Amniotic epithelial cell (primary cell): ENCODE measurements at places on chromosomes 6 and 20.

GRCh38 chr6:104705095-104705707, 154.5 kb downstream of the HACE1 start:
- peak; percentile 85 for DNase-seq

DNA sequence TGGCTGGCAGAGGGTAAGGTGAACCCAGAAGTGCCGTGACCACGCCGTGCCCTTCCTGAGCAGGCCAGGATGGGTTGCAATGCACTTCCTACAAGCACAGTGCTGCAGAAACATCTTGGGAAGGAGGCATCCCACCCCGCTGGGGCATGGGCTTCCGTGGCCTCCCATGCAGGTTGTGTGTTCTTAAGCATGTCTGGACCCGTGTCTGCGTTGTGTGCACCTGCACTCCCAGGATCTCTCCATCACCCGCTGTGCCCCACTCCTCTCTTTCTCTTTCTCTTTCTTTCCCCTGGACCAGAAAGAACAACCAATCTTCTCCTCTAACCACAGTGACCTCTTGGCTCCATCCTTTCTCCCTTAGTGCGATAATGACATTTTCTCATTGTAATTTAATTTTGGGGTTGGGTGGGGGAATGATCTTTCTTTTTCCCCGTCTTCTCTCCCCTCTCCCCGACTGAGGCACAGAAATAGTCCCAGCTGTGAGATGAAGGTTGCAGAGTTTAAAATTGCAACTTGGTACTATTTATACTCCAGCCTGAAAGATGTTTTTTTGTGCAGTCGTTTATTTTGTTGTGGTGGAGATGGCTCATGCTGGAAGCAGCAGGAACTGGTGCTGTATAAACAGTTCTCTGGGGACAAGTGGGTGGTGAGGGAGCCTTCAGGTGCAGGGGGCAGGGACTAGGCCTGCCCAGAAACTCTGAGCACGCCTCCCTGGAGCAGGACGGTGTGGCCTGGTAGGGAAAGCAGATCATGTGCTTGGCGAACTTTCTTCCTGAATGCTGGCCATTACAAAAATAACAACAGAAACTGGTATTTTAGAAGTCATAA, 20.5 kb downstream of the BCAS4 start:
- peak; percentile 40 for DNase-seq

- no peak for DNase-seq
Measured at GRCh38 chr6:112349636-112349934, 2.5 kb downstream of the RFPL4B start.

DNA sequence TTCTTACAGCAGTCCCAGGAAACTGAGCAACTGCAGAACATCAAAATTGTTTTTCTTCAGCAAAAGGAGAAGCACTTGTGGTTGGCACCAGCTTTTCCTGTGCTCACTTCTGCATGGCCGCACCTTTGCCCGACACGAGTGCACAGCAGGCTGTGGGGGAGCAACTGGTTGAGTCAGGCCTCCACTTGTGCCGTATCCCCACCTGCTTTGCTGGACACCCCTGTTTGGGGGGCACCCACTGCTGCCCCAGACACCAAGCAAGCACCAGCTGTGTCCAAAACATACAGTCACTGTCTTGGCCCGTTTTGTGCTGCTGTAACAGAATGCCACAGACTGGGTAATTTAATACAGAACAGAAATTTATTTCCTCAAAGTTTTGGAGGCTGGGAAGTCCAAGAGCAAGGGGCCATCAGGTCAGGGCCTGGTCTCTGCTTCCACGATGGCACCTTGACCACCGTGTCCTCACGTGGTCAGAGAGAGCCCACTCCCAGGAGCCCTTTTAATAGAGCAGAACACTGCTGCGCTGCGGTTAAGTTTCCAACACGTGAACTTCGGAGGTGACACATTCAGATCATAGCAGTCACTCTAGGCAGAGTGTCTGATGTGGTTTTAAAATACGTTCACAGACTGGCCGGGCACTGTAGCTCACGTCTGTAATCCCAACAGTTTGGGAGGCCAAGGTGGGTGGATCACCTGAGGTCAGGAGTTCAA, 8.7 kb upstream of the GMEB2 start:
- no peak for DNase-seq

DNA sequence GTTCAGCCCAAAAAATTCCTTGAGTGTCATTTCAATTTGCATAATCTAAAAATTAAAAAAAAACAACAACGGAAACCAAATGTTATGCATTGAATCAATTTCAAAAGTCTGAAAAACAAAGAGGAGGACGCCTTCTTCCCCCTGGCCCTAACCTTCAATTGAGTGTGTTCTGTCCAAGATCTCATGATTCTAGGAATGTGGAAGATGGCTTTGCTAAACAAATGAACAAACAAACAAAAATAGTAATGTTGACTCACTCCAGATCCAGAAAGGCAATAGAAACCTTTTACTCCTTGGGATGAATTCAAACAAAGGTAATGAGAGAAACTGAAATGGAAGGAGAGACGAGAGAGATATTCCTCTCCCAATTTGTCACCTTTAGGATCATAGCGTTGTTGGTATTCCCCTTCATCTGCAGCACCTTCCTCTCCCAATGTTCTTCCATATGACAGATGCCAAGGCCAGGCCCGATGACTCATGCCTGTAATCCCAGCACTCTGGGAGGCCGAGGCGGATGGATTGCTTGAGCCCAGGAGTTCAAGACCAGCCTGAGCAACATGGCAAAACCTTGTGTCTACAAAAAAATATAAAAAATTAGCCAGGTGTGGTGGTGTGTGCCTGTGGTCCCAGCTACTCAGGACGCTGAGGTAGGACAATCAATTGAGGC, 109.2 kb upstream of the ADGRF1 start:
- DNase-seq, result no peak

GRCh38 chr20:44418069-44418905, 57.4 kb upstream of the TTPAL start:
- DNase-seq, result no peak

- DNase-seq, result no peak
Measured at GRCh38 chr6:87941556-87942358, 105.9 kb upstream of the SPACA1 start.

DNA sequence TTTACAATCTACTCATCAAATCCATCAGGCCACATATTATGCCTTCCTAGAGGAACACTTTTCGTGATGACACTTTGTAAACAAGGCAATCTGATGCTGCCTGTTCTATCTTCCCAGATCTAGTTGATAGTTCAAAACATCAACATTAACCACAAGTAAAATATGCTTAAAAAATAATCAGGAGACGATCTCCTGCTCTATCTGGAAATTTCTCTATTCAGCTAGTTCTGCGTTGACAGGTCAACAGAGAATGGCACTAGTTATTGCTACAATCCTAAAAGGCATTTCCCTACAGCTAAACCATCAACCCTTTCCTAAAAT, 2.1 kb downstream of the B4GALT5 start:
- no peak for DNase-seq

DNA sequence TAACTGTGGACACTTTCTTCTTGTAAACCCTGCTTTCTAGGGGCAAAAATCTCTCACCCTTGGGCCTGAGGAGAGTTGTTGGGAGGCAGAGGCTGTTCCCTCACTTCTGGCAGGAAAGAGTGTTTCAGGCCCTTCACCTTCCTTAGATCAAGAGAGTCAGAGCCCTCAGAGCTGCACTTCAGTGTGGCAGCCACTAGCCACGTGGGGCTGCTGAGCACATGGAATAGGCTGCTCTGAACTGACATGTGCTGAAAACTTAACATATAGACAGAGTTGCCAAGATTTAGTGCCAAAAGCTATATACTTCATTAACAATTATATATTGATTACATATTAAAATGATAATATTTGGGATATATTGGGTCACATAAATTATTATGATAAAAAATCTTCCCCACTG, 4.4 kb upstream of the LMBRD1 start:
- no peak for DNase-seq

GRCh38 chr6:10416863-10417641, 2.2 kb upstream of the TFAP2A start:
- no peak for DNase-seq

GRCh38 chr6:32148289-32149091, 3.2 kb downstream of the PRRT1 start:
- peak; percentile 44 for DNase-seq

- no peak for DNase-seq
Measured at GRCh38 chr20:8251201-8251575, 119.1 kb downstream of the PLCB1 start.

- no peak for DNase-seq
Measured at GRCh38 chr6:160305926-160306713, 42.1 kb upstream of the SLC22A3 start.

- peak; percentile 89 for DNase-seq
Measured at GRCh38 chr6:1004885-1005630, 306.8 kb upstream of the FOXQ1 start.

DNA sequence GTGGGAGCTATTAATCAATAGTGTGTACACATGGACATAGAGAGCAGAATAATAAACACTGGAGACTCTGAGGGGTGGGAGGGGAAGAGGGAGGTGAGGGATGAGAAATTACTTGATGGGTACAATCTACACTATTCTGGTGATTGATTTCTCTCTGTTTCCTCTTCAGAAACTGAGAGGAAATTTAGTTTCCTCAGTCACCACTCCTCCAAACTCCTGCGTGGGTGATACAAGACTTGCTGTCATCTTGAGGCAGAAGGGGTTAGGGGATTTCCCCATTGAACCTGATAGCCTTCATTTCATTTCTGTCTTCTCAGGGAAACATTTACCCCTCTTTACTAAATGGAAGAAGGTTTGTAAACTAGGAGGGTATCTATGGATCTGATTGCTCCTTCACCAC, 84.3 kb upstream of the ESR1 start:
- DNase-seq, result no peak

- no peak for DNase-seq
Measured at GRCh38 chr20:12321736-12322135, 404.0 kb downstream of the BTBD3 start.

DNA sequence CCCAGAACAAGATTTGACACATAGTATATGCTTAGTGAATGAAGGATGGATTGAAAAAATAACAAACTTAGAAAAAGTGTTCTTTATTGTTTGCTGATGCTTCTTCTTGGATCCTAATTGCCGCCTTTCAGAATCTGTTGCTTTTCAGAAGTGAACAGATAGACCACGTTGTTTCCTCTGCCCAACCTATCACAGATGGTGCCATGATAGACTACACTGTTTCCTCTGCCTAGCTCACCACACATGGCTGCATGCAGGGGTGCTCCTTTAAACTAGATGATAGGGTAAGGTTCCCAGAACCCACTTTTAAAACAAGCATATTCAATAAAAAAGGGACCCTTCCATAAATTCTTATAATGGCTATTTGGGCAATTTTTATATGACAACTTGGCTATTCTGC, 4.6 kb upstream of the RGS17 start:
- no peak for DNase-seq

GRCh38 chr6:55617272-55617671, 38.3 kb upstream of the HMGCLL1 start:
- DNase-seq, result peak; percentile 42

DNA sequence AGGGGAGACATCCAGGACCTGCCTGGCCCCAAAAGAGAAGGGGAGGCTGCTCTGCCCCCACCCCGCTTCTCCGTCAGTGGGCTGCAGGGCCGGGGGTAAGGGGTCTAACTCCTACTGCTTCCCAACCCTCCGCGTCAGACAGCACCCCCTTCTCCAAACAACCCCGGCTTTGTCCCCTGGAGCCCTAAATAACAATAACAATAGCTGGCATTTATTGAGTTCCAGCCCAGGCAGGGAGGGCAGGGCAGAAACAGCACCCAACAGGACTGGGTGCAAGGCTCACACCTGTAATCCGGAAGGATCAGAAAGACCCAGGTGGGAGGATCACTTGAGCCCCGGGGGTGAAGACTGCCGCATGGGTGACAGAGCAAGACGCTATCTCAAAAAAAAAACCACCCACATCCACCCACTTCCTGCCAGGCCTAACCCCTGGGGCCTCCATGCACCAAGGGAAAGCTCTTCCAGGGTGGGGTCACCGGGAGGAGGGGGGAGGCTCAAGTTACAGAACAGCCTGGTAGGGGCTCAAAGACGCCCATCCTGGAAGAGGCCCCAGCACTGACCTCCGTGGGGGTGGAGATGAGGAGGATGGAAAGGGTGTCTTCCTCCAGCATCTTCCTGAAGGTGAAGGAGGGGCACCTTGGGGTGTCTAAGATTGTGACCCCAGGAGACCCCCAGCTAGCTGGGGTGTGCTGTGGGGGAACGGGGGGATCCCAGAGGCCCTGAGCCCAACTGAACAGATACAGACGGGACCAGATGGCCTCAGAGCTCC, 1.3 kb upstream of the FNDC11 start:
- no peak for DNase-seq

DNA sequence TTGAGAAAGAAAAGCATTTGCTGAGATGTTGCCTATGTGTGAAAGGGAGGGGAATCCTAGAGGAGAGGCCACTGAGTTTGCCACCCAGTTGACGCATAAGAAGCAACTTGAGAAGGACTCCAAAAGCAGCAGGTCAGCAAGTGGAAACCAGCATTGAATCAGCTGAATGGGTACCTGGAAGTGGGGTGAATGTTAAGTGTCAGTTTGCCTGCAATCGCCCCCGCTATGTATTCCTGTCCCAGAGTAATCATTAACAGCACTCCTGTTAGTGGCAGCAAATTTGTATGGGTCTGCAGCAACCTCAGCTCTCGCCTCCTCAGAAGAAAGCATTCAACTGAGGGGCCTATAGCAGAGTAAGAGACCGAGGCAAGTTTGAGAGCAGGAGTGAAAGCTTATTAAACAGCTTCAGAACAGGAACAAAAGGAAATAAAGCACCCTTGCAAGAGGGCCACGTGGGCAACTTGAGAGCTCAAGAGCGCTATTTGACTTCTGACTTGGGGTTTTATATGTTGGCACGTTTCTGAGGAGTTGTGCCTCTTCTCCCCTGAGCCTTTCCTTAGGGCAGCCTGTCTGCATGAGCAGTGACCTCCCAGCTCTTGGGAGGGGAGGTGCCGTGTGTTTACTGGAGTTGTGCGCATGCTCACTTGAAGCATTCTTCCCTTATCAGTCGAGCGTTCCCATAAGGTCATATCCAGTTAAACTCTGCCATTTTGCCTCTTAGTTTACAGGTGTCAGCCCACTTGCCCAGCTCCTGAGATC, 122.6 kb upstream of the PHACTR1 start:
- peak; percentile 69 for DNase-seq

DNA sequence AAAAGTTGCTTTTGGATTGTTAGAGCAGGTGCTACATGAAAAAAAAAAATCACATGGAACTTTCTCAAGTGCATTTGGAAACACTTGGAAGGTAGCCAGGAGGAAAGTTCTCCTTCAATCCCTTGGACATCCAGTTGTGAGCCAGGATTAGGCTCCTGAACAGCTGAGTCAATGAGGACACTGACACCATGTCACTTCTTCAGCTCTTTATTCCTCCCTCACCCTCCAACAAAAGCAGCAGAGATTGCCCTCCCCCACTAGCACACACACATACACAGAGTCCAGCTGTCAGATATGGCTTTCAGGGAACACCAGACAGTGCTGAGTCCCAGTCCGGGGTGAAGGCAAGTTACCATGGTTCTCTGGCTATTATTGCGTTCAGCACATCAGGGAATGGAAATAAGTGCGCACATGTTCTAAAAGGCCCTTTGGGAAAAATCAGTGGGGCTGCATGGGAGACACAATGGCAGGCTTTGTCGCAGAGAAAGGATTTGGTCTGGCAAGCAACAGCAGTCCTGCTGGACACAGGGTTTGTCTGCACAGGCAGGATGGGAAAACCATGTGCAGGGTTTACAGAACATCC, 124.7 kb upstream of the MARCKS start:
- DNase-seq, result peak; percentile 44

- DNase-seq, result no peak
Measured at GRCh38 chr6:116528133-116528532, 16.7 kb downstream of the CALHM5 start.

- DNase-seq, result no peak
Measured at GRCh38 chr20:1950836-1951235, 43.0 kb downstream of the PDYN start.

- DNase-seq, result no peak
Measured at GRCh38 chr6:121344539-121344938, 10.3 kb upstream of the TBC1D32 start.
